T-helper 17 cell (primary cell): ENCODE measurements at places on chromosomes 7 and 10. TPM values are rescaled to one million over a fixed set of nuclear protein-coding genes. Genes with fewer than 3 reads are reported as not detected.
A peak's percentile ranks its signal among the peaks of the same experiment; 100 is the strongest.

- H3K36me3 ChIP-seq, result no peaks in the 10 kb centered on the region
- H3K4me1 ChIP-seq, result no peaks in the 10 kb centered on the region
- H3K27me3 ChIP-seq, result peaks cover 6% of the 10 kb centered on the region
- H3K4me3 ChIP-seq, result no peak overlapping the region
- no peak overlapping the region for H3K27ac ChIP-seq
Measured at GRCh38 chr7:142593106-142593505, 156.2 kb upstream of the PRSS1 start.

DNA sequence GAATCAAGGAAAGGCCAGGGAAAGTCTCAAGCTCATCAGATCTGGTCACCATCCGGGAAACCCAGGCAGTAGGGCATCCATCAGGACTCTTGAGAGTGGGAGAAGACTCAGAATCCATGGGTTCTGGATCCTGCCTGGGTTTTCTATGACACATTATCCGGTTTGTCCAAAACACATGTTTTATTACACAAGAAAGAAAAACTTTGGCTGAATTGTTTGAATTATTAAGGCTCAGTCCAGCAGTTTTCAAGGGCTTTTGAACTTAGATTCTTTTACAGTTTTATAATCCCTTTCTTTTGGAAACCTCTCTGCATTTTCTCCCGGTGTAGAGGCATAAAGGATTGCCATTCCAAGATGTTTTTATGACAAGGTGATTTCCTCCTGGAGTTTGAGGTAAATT is 528.5 kb upstream of the MGMT start:
- H3K4me1 ChIP-seq, result no peaks in the 10 kb centered on the region
- H3K27me3 ChIP-seq, result peaks cover 39% of the 10 kb centered on the region
- H3K4me3 ChIP-seq, result no peak overlapping the region
- no peak overlapping the region for H3K27ac ChIP-seq
- DNase-seq, result no peak

- H3K4me3 ChIP-seq, result peak overlapping the region; percentile 15
- H3K4me1 ChIP-seq, result peaks cover 59% of the 10 kb centered on the region
- DNase-seq, result no peak
- H3K36me3 ChIP-seq, result no peaks in the 10 kb centered on the region
Measured at GRCh38 chr10:12500381-12501303, 151.3 kb downstream of the CAMK1D start.

- H3K27me3 ChIP-seq, result no peaks in the 10 kb centered on the region
- no peak overlapping the region for H3K4me3 ChIP-seq
- no peaks in the 10 kb centered on the region for H3K4me1 ChIP-seq
Measured at GRCh38 chr10:20614911-20615310, 282.2 kb downstream of the NEBL start.

- H3K27me3 ChIP-seq, result no peaks in the 10 kb centered on the region
- H3K36me3 ChIP-seq, result no peaks in the 10 kb centered on the region
- no peak for DNase-seq
- no peak overlapping the region for H3K27ac ChIP-seq
- H3K4me3 ChIP-seq, result no peak overlapping the region
Measured at GRCh38 chr7:119007236-119007635, 782.7 kb downstream of the ANKRD7 start.

DNA sequence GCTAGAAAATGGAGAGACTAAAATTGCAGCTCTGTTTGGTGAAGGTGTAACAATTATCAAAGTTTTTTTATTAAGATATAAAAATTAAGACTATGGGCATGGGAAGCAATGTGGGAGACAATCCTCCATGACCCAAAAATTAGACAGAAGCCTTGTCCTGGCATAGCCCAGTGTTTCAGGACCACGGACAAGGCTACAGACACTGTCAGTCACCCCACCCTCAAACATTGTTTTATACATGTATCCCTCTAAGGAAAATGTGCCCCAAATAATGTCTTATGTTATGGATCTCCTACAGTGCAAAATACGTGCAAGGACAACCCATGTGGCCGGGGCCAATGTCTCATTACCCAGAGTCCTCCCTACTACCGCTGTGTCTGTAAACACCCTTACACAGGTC is 24.0 kb downstream of the HABP2 start:
- H3K27ac ChIP-seq, result no peak overlapping the region
- H3K4me3 ChIP-seq, result no peak overlapping the region
- no peaks in the 10 kb centered on the region for H3K36me3 ChIP-seq
- no peaks in the 10 kb centered on the region for H3K4me1 ChIP-seq

DNA sequence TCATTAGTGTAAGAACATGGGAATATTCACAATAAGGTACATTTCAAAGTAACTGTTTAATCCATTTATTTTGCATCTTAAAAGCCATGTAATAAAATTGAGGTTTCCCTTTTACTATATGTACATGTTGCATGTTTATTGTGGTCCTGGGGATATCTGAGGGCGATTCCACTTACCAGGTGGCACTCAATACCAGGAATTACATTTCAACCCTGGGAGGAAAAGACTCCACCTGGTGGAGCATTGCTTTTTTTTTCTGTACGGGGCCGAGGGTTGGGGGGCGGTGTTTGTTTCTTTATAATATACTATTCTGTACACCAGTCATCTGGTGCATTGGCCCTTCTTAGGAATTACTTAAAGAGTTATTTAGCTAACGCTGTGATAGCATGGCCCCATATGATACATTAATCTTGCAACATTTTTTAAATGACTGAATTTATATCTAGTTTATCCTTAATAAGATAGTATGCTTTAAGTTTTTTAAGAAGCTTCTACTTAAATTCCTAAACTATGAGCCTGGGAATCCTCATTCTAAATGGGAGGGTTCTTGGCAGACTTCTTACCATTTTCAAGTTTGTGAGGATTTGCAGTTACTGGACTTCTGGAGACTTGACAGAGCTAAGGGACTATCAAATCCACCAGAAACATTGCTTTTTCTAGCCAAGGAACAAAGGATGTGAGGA is 7.2 kb upstream of the HGF start:
- H3K27me3 ChIP-seq, result no peaks in the 10 kb centered on the region
- no peak for DNase-seq
- no peak overlapping the region for H3K27ac ChIP-seq
- H3K4me1 ChIP-seq, result no peaks in the 10 kb centered on the region

DNA sequence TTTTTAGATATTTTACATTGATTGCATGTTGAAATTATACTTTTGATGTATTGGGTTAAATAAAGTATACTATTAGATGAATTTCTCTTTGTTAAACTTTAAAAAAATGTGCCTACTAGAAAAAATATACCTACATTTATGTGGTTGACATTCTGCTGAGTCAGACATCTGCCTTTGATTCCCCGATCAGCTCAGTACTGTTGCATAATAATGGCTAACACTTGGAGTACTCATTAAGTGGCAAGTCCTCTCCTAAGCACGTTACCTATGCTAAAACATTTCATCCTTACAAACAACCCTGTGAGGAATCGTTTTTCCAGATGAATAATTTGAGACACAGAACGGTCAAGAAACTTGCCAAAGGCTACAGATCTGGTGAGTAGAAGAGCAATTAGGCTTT is 14.0 kb upstream of the SEM1 start:
- H3K4me1 ChIP-seq, result no peaks in the 10 kb centered on the region
- H3K27ac ChIP-seq, result no peak overlapping the region
- H3K27me3 ChIP-seq, result peaks cover 33% of the 10 kb centered on the region
- DNase-seq, result no peak
- H3K36me3 ChIP-seq, result peaks cover 3% of the 10 kb centered on the region

DNA sequence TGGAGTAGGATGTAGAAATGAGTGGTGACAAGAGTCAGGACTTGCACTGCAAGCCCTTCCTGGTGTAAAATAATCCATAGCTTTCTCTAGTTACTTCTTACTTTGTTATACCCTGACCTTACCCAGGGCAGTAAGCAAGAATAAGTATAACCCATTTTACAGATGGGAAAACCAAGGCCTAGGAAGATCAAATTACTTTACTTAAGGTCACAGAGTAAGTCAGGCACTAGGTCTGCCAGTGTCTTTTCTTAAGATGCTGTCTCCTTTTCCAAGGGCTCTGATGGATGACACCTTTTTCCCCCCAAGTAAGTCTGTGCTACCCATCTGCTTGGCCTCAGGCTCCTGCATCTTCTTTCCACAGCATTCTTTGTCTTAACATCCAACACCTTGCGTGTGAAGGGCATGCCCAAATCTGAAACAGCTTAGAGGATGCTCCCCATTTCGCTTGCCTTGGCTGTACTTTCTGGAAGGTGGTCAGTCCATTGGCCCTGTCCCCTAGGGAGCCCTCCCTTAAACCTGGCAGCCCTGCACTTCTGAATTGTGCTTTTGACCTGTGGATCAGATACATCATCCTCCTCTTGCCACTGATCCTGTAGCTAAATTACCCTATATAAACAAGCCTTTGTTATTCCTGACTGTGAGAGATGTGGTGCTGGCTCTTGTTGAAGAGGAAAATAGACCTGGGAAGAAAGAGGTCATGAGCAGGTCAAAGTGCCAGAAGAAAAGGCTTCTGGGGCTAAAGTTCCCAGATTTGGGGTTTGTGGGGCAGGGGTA is 168.6 kb downstream of the LRMDA start:
- no peaks in the 10 kb centered on the region for H3K36me3 ChIP-seq
- DNase-seq, result no peak
- no peak overlapping the region for H3K27ac ChIP-seq
- H3K4me1 ChIP-seq, result no peaks in the 10 kb centered on the region

DNA sequence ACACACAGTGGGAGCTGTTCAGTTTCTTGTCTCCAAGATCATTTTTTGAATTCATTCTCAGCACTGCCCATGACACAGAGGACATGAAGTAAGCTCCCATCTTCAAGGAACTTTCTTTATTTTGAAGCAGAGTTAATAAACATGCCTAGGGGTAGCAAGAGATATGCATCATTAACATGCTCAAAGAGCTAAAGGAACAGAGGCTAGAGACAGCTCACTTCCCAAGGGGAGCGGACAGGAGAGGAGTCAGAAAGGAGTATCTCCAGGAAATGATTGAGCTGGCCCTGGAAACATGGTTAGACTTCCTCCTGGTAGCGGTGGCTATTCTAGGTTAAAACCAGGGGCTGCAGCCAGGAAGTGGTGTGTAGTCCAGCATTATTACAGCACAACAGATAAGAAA is 135.9 kb downstream of the GPAM start:
- H3K27ac ChIP-seq, result no peak overlapping the region
- peaks cover 6% of the 10 kb centered on the region for H3K27me3 ChIP-seq
- H3K4me3 ChIP-seq, result no peak overlapping the region
- no peaks in the 10 kb centered on the region for H3K36me3 ChIP-seq

DNA sequence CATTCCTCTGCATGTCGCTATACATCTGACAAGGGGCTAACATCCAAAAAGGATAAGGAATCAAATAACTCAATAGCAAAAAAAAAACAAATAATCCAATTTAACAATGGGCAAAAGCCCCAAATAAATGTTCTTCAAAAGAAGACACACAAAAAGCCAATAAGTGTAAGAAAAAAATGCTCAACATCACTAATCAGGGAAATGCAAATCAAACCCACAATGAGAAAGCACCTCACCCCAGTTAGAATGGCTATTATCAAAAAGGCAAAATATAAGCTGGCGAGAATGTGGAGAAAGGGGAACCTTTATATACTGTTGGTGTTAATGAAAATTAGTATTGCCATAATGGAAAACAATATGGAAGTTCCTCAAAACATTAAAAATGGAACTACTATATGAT is 14.3 kb downstream of the ARHGAP12 start:
- peaks cover 8% of the 10 kb centered on the region for H3K36me3 ChIP-seq
- no peak overlapping the region for H3K4me3 ChIP-seq
- no peak overlapping the region for H3K27ac ChIP-seq
- DNase-seq, result no peak
- H3K4me1 ChIP-seq, result peaks cover 39% of the 10 kb centered on the region

DNA sequence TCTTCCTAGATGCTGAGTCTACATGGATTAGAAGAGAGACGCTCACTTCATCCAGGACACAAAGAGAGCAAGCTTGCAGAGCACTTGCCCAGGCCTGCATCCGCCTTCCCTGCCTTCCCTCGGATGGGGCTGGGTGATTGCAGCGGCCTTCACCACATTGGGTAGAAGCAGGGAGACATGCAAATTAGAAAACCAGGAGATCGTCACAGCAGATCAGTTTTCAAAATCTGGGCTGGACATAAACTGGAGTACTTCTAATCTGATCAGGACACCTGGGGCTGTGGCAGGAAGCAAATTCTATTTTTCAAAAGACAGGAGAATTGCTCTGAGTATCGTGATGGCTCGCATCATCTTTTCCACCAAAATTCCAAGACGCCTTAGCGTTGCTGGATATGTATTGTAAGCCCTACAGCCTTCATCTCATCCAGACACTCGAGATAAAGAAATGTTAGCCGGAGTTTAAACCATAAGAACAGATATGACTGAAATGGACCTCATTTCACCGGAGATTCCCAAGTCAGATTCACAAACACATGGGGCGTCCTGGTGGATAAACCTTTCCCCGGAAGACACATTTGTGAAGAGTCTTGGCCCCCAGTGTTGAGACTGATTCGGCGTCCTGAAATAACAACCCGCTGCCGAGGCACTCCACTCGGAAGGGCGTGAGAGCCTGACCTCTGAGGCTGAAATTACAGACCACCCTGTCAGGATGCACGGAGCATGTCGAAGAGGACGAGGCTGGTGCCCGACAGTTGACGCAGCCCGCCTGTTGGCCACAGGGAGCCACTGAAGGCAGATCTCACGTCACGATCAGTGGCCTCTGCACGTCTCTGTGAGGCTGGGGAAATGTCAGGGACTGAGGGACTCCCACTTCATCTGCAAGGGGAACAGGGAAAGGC is 91.2 kb upstream of the PARD3 start:
- H3K4me3 ChIP-seq, result no peak overlapping the region
- H3K36me3 ChIP-seq, result no peaks in the 10 kb centered on the region
- no peak for DNase-seq
- no peaks in the 10 kb centered on the region for H3K27me3 ChIP-seq

- peak overlapping the region; percentile 84 for H3K4me3 ChIP-seq
- peaks cover 8% of the 10 kb centered on the region for H3K36me3 ChIP-seq
- peak overlapping the region; percentile 95 for H3K27ac ChIP-seq
Measured at GRCh38 chr10:102408131-102408727, 10.4 kb downstream of the PSD start.

DNA sequence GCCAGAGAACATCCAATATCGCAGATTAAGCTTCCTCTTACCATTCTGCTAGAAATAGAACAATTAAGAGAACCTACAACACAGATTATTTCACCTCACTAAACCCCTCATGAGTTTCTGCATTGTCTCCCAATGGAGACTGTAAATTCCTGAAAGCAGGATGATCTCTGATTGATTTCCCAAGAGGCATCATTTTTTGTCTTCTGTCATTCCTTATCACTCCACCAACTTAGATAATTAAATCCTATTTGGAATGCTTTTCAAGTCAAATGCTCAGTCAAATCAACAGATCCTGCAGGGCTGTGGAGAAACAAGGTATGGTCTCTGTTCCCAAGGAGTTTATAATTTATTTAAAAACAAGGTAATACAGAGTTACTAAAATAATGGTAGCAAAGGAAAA is 161.5 kb downstream of the MTERF1 start:
- H3K4me1 ChIP-seq, result no peaks in the 10 kb centered on the region
- H3K4me3 ChIP-seq, result no peak overlapping the region
- no peaks in the 10 kb centered on the region for H3K27me3 ChIP-seq
- no peak overlapping the region for H3K27ac ChIP-seq
- DNase-seq, result no peak

Gene TRIM8
- total RNA-seq, result 63.6 TPM

Gene ACTL6B
- total RNA-seq, result not detected
